ENCODE measurements at places on chromosomes 2 and 18.

- DNase-seq: peak; percentile 7
Measured at GRCh38 chr18:3248062-3248657, 559 bp downstream of the MYL12A start.

DNA sequence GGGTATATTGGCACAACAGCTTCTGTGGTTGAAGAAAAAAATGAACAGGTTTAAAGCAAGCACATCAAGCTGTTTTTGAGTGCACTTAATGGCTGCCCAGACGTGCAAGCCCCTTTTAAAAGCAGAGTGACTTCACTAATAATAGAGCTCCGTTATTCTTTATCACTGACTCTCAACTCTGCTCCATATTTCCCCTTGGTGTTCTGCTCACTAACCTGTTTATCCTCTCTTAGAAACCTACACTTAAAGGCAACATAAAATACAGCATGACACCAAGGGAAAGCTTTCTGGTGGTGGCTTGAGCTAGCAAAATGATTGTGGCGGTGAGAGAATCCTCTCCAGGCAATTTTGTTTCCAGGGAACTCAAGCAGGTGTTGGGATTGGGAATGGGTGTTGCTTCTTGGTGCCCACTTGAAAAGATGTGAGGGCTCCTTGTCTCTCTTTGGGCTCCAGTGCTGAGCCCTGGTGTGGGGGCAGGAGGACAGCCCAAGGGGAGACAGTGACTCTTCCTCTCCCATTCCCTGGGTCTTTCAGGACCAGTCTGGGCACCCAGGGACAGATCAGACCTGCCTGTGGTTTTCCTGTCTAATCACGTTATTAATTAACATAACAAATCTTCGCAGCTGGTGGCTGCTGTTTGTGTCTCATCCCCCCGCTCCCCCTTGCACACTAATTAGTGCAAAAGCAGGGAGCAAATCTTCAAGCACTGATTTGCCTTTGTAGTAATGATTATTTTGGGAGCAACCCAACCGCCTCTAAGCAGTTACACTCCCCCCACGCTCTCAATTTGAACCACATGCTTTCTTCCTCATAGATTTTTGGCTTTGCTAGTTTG, 289.4 kb upstream of the CXCR4 start:
- no peak for DNase-seq

DNA sequence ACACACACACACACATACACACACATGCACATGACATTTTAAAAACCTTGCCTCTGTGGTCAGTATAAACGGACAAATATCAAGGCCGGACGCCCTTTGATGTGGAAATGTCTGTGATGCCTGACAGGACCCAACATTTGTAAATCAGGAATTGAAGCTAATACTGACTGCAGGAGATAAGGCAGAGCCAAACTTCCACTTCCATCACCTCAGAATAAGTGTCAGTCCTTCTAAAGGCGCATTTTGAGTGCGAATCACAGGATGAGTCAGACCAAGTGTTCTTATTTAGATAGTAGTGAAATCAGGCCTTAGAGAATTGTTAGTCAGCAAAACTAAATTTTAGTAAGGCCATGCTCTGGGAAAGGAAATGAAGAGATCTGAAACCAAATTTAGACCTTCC, 211.7 kb upstream of the LRATD1 start:
- no peak for DNase-seq

DNA sequence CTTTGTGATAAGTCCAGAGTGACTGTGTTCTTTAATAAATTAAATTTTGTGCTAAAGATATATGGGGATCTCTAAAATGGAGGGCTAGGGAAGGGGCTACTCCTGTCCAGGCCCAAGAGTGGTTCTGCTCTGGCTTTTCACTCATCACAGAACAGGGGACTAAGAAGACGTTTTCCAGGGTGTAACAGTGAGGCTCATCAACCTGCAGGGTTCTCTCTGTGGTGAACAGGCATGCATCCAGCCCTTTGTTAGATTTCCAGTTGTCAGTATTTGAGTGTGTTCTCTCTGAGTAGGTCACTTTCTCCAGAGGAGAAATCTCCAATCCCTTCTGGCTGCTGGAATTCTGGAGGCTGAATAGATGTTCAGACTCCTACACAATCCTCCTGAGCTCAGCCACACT, 408.9 kb downstream of the PLCL1 start:
- DNase-seq: no peak

DNA sequence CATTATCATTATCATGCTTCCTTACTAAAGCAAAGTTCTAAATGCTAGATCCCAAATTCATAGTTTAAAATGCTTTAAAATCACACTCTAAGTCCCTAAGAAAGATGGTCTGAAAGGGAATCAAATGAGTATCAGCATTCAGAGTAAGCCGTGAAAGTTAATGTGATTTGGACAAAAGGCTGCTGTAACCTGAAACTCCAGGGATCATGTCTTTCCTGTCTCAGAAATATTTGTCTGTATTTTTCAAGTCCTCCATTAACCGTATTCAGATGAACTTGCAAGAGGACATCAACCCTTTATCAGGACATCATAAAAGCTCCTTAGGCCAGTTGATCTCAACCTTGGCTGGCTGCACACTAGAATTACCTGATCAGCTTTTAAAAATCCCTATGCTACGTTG, 324.3 kb upstream of the PKDCC start:
- DNase-seq: no peak

DNA sequence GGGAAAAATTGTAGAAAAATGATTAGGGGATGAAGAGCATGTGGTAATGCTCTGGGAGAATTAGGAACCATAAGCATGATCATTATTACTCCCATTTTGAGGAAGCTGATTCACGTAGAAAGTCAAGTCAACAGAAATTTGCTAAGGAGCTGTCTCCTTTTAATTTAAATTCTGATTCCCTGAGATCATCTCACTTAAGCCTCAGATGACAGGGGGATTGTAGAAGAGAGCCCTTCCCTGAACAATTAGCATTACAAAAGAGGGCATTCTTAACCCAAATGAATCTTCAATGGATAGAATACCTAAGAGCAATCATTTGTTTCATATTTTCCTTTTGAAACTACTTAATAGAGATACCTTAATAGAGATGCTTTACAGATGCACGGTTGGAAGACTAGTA, 267.9 kb downstream of the NYAP2 start:
- no peak for DNase-seq

GRCh38 chr2:75483878-75484277, 76.9 kb downstream of the EVA1A start:
- DNase-seq: no peak

DNA sequence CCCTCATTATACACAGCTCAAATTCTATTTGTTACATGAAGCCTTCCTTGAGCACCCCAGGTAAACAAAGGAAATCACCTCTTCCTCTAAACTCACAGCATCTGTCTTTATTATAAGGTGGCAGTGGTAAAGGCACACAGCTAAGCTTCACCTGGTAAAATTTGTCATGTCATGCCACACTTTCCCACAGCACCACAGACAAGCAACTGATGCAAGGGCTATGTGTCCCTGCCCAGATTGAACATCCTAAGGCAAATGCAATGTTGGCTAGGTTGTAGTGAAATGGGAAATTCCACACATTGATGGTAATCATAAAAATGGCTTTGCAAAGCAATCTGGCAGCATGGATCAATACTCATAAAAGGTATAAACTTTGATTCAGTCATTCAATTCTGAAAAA, 18.9 kb downstream of the LDAH start:
- no peak for DNase-seq

DNA sequence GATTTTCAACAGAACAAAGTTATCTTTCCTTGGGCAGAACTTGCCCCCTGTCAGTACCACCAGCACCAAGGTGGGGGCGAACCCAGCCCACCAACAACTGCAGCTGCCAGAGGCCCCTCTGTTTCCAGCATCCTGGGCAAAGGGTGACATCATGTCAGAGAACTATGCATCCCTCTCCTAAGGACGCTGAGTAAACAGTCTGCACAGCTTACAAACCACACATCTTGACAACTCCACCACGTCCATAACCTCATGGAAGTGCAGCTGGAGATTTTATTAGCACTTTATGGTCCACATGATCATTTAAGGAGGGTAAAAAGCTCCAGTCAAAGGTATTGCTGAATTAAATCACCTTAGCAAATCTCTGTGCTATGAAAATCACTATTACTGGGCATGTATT, 40.4 kb downstream of the PIEZO2 start:
- no peak for DNase-seq

DNA sequence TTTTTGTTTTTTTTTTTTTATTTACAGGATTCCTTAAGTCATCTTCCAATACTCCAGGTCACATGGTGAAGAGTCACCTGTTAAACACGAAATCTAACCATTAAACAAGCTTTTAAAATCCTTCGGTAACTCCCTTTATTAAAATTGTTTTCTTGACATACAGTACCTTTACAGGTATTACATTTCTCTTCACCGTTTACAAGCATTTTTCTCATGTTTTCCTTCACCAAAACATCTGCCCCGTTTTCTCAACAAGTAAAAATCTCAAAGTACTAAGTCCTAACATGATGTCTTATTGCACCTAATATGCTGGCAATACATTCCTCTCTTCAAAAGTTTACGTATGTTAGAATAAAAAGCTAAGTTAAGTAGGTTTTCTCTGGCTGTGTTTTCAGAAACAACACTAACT, 1.1 kb downstream of the PUM2 start:
- DNase-seq: no peak

GRCh38 chr2:224555823-224556366, 29.3 kb downstream of the CUL3 start:
- no peak for DNase-seq

- DNase-seq: no peak
Measured at GRCh38 chr2:29831560-29831959, 89.8 kb downstream of the ALK start.

DNA sequence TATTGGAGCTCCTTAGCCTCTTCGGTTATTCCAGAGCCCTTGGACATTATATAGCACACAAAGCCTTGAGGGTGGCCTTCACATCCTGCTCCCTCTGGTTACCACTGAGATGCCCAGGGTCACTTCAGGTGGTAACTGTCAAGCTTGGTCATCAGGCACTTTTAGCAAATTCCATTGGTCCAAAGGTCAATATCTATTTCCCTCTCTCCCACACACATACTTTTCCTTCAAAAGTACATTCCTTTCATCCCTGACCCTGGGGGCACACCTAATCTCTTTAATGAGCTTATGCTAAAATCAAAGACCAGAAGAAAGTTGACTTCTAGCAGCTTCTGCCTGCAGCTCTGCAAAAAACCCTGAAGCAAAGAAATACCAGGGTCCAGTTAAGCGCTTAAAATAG, 172.0 kb upstream of the NRP2 start:
- DNase-seq: no peak

All from activated T-helper 1 cell treated with anti-CD3 and anti-CD28 coated beads, Interleukin-2, amount 50 U/mL, for 16 hours (primary cell).